ENCODE measurements at places on chromosomes 12 and 14. TPM values are rescaled to one million over a fixed set of nuclear protein-coding genes. Genes with fewer than 3 reads are reported as not detected.

The LRTM2 gene
- total RNA-seq, result 8.1 TPM

The SLC6A15 gene
- 76.1 TPM for total RNA-seq

The SLC2A14 gene
- total RNA-seq, result not detected

The PELI2 gene
- 43.8 TPM for total RNA-seq

The RIPK3 gene
- not detected for total RNA-seq

The ASPG gene
- total RNA-seq, result 0.31 TPM

The ARG2 gene
- 40.7 TPM for total RNA-seq

All from parietal lobe (tissue), 2 donors.